ENCODE measurements at places on chromosomes 4 and X.

DNA sequence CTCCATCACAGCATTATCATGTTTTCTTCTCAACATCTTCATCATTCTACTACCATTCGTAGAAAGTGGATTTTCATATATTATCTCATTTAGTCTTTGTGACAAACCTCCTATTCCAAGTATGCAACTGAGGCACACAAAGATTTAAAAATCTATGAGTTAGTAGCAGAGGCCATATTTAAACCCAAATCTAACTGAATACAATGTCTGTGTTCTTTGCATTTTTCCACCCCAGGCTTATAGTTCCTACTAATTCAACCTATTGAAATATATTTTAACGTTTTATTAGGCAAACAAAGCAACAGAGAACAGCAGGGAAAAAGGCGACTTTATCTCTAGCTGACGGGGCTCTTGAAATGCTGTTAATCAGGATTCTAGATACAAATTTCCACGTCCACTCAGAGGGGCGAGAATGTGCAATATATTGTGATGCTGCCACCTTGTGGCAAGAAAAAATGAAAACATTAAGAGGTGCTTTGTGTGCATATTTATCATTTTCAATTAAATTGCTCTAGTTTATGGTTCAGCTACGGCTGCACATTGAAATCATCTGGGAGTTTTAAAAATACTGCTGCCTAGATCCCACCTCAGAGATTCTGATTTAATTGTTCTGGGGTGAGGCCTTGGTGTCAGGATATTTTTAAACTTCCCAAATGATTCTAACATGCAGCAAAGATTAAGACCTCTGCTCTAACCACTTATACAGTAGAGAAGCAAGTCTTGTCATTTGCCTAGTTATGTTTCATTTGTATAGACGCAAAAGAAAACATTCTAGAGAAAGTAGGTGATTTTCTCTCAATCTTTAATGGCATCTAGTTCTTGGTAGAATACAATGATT lies 315.9 kb downstream of the MAPK10 start:
- DNase-seq: no peak

GRCh38 chr4:40193016-40193571 lies 3.7 kb upstream of the RHOH start:
- peak; percentile 79 for DNase-seq

GRCh38 chrX:20479048-20479447 lies 212.3 kb upstream of the RPS6KA3 start:
- no peak for DNase-seq

DNA sequence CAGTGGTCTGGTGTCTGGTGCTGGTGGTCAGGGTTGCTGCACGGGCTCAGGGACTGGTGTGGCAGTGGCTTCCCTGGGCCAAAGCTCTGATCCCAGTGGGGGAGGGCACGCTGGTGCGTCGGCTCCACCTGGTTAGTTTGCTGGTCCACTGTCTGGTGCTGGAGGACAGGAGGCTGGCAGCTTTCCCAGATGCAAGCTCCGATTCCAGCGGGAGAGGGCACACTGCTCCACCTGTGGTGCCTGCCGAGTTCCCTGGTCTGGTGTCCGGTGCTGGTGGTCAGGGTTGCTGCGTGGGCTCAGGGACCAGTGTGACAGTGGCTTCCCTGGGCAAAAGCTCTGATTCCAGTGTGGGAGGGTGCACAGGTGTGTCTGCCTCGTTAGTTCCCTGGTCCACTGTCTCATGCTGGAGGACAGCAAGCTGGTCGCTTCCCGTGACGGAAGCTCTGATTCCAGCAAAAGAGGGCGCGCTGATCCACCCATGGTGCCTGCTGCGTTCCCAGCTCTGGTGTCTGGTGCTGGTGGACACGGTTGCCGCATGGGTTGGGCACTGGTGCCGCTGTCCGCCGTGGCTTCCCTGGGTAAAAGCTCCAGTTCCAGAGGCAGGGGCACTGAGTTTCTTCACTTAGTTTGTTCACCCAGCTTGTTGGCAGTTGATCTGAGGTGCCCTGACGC lies 5.8 kb downstream of the VMA21 start:
- no peak for DNase-seq

- no peak for DNase-seq
Measured at GRCh38 chr4:87012265-87012953, 77.6 kb downstream of the AFF1 start.

DNA sequence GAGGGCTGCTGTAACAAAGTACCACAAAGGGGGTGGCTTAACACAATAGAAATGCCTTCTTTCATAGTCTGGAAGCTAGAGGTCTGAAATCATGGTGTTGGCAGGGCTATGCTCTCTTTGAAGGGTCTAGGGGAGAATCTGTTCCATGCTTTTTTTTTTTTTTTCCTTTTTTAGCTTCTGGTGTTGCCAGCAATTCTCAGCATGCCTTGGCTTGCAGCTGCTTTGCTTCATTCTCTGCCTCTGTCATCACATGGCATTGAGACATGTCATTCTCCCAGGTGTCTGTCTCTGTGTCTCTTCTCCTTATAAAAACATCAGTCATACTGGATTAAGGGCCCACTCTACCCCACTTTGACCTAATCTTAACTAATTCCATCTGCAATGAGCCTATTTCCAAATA lies 78.6 kb upstream of the BOD1L1 start:
- no peak for DNase-seq

DNA sequence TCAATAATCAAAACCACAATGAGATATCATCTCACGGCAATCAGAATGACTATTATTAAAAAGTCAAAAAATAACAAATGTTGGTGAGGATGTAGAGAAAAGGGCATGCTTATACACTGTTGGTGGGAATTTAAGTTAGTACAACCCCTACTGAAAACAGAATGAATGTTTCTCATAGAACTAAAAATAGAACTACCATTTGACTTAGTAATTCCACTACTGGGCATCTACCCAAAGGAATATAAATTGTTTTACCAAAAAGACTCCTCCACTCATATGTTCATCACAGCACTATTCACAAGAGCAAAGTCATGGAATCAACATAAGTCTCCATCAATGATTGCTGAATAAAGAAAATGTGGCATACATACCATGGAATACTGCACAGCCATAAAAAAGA lies 278.1 kb upstream of the ARSJ start:
- DNase-seq: no peak

DNA sequence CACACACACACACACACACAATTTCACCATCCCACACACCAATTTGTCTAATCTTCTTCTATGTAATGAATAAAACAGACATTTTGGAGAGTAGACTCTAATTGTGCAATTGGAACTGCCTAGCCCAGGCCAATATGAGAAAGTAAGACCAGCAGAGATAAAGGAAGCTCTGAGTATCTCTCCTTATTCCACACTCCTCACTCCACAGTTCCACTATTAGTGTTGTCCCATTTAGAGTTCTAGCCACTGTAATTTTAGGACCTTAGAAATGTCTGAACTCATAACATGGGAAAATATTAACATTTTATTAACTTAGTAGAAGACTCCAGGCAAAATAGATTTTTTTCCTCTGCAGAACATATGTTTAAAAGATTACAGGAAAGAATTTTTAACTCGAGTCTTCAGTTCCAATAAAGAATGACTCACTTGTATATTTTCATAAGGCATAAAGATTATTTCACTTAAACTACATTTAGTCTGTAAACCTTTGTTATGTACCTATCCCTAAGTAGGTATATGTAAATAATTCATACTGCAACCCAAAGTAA lies 297.6 kb upstream of the INTU start:
- DNase-seq: no peak

- no peak for DNase-seq
Measured at GRCh38 chr4:111773858-111774257, 371.4 kb upstream of the FAM241A start.

GRCh38 chr4:126533146-126533805 lies 1099.5 kb upstream of the INTU start:
- DNase-seq: no peak

DNA sequence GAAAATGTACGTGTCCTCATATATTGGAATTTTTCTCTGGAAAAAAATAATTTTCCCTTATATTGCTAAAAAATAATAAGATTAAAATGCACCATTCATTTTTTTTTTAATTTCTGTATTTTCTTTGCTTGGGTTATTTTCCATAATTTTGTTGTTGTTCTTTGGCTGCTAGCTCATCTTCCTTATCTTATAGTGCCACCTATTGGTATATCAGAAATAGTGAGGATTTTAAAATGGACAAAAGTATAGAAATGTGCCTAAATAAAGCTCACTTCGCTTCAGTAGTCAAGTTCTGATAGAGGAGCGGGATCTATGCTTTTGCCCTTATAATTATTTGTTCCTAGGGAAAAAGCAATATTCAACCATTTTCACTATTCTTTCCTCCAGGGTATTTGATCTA lies 134.8 kb downstream of the NAP1L3 start:
- no peak for DNase-seq

DNA sequence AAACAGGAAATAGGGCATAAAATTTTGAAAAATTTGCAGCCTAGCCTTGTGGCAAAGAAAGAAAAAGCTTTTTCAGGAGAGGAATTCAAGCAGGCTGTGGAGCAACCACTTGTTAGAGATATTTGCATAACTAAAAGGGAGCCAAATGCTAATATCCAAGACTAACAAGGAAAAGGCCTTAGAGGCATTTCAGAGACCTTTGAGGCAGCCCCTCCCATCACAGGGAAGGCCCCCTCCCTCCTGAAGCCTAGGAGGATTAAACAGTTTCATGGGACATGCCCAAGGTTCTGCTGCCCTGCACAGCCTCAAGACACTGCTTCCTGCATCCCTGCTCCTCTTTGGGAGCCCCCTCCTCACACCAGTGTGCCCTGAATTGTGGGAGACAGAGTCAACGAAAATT lies 275.4 kb upstream of the SFRP2 start:
- DNase-seq: no peak

DNA sequence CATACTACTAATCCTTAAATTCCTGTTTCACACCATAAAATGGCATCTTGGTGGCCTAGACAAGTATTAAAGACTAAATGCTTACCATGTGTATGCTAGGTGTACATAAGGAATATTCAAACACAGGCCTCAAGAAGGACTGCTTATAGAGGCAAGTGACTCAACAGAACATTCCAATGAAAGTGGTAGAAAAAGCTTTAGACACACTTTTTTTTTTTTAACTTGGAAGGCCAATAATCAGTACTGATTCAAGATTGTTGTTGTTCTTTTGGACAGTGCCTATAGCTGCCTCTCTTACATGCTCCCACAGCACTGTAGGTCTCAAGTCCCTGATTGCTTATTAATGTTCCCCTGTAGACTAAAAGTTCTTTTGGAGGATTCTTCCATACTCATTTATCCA lies 77.6 kb downstream of the FBXL5 start:
- no peak for DNase-seq

DNA sequence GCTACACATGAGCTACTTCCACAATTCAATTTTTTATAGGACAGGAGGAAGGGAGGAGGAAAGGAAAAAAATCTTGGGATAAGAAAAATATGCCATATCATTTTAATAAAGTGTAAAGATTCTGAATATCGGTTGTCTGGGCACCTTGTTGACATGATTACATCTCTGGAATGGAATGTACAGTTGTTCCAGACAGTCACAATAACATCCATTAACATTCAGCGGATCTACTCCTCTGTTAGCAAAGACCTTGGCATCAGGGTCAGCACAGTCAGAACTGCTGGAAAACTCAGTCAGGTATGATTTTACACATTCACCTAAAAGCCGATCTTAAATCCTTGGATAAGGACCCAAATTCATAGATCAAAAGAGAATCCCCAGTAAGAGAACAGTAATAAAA lies 85.4 kb upstream of the ARMCX2 start:
- DNase-seq: no peak

GRCh38 chrX:10620121-10620699 lies at the start of gene MID1:
TSS of gene MID1 (minus strand) at chrX:10620585. CDS start at chrX:10567547, 53,038 bp downstream.
- DNase-seq: no peak

- DNase-seq: no peak
Measured at GRCh38 chr4:74886484-74886883, 46.4 kb upstream of the PARM1 start.

GRCh38 chr4:137602436-137602835 lies 70.1 kb upstream of the PCDH18 start:
- DNase-seq: no peak

DNA sequence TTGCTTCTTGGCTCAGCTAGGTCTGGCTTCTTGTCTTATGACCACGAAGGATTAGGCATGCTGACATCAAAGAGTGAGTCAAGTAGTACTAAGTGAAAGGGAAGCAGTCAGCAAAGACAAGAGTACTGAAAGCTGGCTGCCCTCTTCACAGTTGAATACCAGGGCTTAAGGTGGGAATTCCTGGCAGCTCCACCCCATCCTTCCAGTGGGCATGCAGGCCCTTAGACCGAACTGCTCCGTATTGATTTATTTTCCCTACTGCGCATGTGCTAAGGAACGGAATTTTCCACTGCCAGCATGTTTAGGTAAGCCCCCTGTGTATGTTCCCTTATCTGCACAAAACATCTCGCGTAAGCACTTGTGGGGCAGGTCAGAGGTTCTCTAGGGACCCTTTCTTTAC lies 2320.1 kb downstream of the ARAP2 start:
- DNase-seq: no peak

- no peak for DNase-seq
Measured at GRCh38 chrX:27884654-27885053, 76.9 kb downstream of the MAGEB10 start.

DNA sequence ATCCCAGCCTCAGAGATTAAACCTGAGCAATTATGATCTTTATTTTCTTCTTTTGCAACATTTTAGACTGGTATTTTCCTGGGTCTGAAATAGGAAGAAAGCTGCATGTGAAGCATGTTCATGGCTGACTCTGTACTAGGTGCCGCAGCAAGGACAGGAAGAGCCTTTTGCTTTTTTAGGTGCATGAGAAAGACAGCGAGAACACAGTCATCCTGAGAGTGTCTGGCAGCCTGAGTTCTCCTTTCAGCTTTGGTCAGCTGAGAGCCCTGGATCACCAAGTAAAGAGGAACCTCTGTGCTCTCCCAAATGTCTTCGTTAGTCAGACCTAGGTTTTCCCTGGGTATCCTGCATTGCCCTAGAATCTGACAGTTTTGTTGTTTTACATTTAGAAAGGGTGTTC lies 29.8 kb downstream of the FAM149A start:
- DNase-seq: no peak

- DNase-seq: no peak
Measured at GRCh38 chr4:1166509-1167243, 5.7 kb downstream of the SPON2 start.

DNA sequence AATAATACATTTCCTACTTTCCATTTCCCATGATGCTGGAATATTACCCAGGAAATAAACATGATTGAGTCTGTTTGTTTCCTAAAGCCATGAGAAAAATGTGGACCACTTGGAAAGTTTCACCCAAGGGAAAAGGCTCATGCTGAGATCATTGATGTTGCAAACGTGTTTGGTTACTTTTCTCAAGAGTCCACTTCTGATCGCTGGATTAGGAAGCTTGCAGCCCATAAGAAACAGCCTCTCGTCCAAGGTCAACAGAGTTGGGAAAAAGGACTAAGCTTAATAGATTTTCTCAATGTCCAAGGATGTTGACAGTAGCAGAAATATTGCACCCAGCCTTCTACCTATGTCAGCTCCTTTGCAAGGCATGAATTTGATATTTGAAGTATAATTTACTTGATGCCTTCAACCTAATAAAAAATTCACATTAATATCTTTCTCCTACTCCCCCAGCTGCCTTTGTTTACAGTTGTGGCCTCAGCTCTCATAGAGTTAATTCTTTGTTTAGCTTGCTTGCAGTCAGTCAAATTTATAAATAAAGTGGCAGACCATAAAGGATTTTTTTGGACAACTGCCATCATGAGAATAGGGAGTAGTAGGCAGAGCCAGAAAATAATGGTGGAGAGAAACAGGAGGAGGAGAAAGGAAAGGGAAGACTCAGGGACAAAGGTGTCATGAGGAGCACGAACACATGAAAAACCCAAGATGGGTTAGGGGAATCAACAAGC lies 65.6 kb upstream of the BLTP1 start:
- no peak for DNase-seq
